NCI-H2171 (cell line): ENCODE measurements at places on chromosomes 3 and 15.

- DNase-seq = no peak
Observed at GRCh38 chr15:73633991-73634495, 854 bp upstream of the NPTN start.

DNA sequence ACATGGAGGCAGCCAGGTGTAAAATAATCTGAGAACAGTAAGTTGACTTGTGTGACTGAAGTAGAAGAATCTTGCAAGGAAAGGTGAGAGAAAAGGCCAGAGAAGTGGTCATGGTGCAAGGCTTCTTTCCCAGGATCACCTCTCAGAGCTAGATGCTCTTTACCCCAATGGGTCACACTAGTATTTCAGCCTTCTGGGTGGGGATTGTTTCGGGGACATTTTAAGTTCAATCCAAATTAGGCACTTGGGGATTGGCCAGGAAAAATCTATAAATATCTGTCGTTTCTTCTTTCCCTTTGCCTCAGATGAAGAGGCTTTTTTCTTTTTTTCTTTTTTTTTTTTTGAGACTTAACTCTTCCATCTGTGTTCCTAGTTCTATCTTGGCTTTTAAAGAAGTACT, 188.0 kb downstream of the KLHL25 start:
- no peak for DNase-seq

DNA sequence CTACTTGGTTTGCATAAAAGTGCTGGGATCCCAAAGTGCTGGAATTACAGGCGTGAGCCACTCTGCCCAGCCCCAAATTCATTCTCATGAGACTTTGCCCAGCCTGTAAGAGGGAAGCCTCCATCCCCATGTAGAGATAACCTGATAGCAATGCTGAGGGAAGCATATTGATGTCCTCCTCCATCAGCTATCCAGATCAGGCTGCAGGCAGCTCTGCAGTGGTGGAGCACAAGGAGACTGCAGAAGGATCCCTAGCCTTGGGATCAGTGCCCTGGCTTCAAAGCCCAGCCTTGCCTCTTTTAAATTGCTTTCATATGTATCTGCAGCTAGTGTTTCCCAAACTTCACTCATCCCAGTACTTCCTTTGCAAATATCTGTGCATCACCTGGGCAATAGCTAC, 32.7 kb downstream of the MECOM start:
- no peak for DNase-seq

DNA sequence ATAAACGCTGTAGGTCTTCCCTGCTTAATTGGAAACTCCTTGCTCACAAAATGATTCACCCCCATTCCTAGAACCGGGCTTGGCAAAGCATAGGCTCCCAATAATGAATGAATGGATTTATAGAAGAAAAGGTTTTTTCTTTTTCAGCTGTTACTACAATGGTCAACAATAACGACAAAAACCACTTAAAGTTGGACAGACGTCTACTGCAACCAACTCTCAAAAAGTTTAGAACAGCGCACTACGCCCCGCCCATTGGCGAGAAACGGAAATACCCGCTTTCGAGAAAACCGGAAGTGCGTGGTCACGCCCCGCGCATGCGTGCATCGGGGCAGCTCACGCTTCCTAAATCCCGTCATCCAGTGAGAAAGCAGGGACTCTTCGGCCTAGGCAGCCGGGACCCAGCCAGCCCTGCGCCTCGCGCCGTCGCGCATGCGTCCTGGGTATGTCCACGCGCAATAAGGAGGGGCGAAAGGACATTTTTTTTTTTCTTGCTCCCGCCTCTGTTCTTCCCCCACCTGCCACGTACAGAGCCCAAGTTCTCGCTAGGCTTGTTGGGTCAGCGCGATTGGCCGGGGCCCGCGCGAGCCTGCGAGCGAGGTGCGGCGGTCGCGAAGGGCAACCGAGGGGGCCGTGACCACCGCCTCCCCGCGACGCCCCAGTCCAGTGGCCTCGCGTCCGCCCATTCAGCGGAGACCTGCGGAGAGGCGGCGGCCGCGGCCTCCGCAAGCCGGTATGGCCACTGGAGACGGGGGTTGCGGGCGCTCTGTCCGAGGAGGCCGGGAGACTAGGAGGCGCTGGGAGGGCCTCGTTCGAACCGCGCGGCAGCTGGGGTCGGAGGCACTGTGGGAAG, at the start of gene TFG:
TFG (plus strand) TSS at position 506 of the 853 bp plus-strand sequence. CDS start 4,192 bp downstream, outside the sequence.
- peak; percentile 98 for DNase-seq

GRCh38 chr3:100710261-100710968, 1.1 kb downstream of the TFG start:
- no peak for DNase-seq

DNA sequence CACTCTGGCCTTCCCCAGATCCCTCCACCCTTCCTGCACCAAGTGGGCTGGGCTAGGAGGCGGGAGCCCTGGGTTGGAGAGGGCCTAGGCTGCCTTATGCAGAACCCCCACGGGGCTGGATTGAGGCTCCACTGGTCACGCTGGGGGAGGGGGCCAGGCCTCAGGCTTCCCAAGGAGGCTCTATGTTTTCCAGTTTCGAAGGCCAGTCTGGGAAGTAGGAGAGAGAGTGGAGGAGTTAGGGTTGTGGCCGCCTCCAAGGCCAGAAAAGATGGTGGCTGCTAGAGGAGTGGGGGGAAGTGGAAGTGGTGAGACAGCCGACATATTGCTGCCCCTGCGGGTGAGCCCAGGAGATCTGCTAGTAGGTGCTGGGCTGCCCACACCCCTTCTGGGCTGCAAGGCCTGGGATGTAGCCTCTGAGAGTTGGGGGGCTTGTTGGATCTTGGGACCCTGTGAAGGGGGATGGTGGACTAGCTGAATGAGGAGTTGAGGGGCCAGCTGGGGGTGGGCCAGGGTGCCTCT, 1.2 kb downstream of the GNAI2 start:
- DNase-seq = no peak

GRCh38 chr3:105274536-105274935, 92.2 kb upstream of the ALCAM start:
- no peak for DNase-seq

GRCh38 chr3:140081887-140082286, 146.9 kb downstream of the CLSTN2 start:
- no peak for DNase-seq

DNA sequence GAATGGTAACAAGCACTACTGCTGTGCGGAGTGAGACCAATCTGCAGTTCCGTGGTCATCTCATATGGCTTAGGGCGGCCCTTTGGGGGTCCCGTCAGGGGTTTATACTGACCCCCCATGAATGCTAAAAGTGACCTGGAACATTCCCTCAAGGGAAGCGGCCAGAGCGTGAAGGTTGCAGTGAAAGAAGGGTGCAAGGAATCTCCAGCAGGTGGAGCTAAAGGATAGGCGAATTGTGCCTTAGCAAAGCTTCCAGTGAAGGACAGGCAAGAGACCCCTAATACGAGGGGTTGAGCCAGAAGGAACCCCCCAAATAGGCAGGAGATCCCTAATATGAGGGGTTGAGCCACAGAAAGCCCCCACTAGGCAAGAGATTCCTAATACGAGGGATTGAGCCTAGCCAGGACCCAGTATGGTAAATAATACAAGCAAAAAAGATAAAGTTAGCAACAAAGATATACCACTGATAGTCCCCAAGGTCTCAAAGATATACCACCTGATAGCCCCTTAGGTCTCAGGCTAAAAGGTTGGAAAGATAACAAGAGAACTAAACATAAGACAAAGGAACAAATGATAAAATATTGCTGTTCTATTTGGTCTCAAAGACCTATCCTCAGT, 32.8 kb downstream of the ZNF589 start:
- peak; percentile 12 for DNase-seq

GRCh38 chr3:153094386-153094785, 67.6 kb upstream of the RAP2B start:
- DNase-seq = no peak

DNA sequence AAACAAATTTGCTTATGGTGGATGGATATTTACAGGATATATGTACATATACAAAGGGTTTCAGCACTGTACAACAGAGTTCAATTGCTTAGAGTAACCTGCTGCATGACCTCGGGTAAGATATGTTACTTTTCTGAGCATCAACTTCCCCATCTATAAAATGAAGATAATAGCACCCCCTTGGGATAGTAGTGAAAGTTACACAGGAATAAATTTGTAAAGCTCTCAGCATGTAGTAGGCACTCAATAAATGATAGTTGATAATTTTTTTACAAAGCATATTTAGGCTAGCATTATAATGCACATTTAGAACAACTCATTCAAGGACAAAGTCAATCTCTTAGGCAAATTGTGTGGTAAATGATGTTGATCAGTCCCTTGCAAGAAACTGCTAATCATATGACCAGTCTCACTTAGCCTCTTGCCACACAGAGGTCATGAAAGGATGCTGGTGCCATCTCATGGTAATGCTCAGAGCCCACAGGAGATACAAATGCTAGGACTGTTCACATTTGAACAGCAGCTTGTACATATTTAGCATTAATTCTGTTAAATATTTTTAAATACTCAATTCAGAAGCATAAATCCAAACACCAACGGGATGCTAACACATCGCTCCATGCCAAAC, 123.9 kb downstream of the MAGI1 start:
- DNase-seq = no peak

- DNase-seq = no peak
Observed at GRCh38 chr3:156539051-156539450, 15.9 kb downstream of the SSR3 start.

GRCh38 chr3:112293368-112294321, at the start of gene SLC9C1:
TSS of gene SLC9C1 (minus strand) at chr3:112294216. CDS start at chr3:112286791, 7,425 bp downstream.
- peak; percentile 61 for DNase-seq

DNA sequence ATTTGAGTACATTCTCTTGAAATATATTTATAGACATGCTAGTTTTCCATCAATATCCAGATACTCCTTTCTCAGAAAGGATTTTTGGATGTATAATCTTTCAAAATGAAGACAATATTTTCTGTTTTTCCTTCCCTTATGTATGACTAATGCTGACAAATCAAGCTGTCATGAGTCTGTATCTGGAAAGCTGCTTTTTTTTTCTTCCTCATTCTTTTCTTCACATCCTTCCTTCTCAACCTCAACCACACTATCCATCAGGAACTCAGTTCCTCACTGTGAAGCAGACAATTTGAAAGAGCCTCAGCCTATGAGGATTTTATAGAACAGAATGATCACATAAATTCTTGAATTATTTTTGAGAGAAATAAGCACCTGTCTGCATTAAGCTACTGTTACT, 335.9 kb upstream of the EPHA6 start:
- no peak for DNase-seq

DNA sequence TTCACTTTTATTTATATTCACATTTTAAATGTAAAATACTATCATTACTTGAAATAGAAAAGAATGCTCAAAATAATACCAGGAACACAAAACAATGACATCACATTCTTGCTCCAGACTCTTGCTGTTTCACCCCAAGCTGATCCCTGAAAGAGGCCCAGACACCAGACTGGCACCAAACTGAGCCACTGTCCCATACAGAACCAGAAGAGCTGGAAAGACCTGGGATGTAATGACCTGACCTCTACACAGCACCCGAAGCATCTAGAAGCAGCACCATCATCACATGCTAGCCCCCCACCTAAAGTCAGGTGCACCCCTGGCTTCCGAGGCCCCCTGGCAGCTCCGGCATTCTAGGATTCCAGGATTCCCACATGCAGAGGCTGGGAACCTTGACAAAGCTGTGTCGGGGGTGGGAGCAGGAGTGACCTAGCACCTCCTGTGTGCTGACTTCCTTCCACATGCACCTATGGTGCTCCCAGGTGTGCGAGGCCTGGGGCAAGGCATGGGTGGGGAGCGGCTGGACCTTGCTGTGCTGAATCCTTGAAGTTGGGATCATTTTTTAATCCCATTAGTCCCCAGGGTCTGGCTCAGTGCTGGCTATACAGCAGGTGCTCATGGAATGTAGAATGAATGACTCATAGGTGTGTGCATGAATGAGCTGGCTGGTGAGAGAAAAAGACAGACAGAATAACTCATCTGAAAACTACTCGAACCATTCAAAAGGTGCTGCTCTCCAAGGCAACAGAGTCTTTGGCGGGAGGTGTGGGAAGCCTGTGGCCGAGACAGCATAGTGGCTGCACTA, 144.7 kb upstream of the IQSEC1 start:
- DNase-seq = no peak

DNA sequence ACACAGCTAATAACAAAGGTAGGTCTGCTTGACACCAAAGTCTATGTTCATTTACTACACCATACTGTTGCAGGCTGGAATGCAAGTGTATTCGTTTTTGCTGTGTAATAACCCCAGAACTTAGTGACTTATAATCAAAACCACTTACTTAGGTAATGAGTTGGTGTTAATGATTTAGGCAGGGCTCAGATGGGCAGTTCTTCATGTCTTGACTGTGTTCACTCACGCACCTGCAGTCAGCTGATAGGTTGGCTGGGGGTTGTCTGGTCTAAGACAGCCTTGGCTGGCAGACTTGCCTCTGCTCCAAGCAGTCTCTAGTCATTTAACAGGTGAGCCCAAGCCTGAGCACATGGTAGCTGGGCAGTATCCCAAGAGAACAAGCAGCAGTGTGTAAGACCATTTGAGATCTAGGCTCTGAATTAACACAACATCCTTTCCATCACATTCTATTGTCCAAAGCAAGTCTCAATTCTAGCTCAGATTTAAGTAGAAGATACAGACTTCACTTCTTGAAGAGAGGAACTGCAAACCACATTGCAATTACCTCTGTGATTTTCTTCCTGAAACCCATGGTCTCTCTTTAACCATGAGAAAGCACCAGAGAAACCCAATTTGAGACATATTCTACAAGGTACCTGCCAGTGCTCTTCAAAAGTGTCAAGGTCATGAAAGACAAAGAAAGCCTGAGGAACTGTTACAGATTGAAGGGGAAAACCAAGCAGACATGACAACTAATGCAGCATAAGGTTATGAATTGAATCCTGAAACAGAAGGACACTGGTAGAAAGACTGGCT, 13.3 kb upstream of the DCLK3 start:
- DNase-seq = no peak

DNA sequence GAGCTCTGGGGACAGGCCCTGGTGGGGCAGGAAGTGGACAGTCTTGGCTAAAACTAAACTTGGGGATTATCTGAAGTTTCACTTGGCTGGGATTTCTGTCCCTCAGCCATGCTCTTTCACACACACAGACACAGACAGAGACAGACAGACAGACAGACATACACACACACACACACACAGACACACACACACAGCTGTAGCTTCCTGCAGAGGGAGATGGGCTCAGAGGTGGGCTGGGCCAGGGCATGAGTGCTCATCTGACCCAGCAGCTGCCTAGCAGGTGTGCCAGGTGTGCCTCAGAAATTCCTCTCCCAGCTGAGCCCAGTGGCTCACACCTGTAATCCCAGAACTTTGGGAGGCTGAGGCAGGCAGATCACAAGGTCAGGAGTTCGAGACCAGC, 3.3 kb downstream of the RHOV start:
- no peak for DNase-seq
